ENCODE measurements at places on chromosomes 7 and 10.

- DNase-seq, result peak; percentile 36
These were observed 5.0 kb downstream of the LRRC27 start for GRCh38 chr10:132336919-132337407.

DNA sequence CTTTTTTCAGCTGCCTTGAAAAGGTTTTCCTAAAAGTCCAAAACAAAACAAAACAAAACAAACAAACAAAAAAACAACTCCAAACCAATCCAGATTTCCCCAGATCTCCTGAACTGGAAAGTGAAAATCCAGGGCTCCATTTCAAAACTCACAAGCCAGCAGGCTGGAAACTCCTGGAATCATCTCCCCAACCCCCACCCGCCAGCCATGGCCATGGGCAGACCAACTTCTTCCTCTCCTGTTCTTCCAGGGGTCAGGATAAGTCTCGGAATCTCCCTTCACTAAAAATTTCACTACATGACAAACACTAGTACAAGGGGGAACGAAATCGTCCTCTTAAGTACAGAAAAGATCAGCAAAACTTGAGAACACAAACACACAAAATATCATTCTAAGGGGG is 40.4 kb downstream of the GNA12 start:
- DNase-seq, result no peak

DNA sequence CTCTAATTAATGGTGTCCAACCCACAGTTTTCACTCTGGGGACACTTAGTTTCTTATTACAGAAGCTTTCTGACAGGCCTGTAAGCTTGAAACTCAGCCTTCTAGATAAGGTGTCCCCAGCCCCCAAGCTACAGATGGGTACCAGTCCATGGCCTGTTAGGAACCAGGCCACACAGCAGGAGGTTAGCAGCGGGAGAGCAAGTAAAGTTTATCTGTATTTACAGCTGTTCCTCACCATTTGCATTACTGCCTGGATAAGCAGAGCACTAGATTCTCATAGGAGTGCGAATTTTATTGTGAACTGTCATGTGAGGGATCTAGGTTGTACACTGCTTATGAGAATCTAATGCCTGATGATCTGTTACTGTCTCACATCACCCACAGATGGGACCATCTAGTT is 93.7 kb downstream of the TMEM26 start:
- no peak for DNase-seq

- no peak for DNase-seq
These were observed 79.0 kb upstream of the ODAD2 start for GRCh38 chr10:28077889-28078288.
